ENCODE measurements at places on chromosomes 2 and 18. TPM values are rescaled to one million over a fixed set of nuclear protein-coding genes. Genes with fewer than 3 reads are reported as not detected.

HOXD4 gene
- not detected for total RNA-seq

- no peak for DNase-seq
Observed at GRCh38 chr2:200042102-200042735, 86.8 kb downstream of the MAIP1 start.

DNA sequence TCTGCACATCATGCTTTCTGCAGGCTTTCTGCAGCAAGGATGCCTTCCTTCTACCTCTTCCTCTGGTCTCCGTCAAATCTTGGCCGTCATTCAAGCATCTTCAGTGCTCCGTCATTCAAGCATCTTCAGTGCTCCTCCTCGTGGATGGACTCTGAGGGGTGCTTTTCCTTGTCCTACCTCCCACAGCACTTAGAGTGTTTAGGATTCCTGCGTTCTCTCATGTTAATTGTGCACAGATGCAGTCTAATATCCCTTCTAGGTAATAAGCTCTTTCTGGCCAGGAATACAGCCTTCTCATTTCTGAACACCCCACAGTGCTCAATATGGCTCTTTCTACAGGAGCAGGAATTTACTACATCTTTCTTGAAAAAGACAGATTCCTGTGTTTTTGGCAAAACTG lies 59.8 kb downstream of the ZNF236 start:
- DNase-seq: no peak

HOXD10 gene
- not detected for total RNA-seq

- DNase-seq: no peak
Observed at GRCh38 chr2:120465012-120465700, 119.2 kb downstream of the INHBB start.

DSC2 gene
- total RNA-seq: not detected
